Stimulated activated memory B cell treated with anti-CD40 and anti-IgM and Interleukin-4, amounts not matched to agents 10 μg/mL and 1 μg/mL and 100 μg/mL, for 72 hours (primary cell): ENCODE measurements at places on chromosomes 5 and 9.

- no peak for ATAC-seq
These were observed 57.7 kb downstream of the PDE6A start for GRCh38 chr5:149886692-149887470.

GRCh38 chr5:130624805-130625204 lies 540.3 kb downstream of the HINT1 start:
- no peak for ATAC-seq

GRCh38 chr9:2809692-2810419 lies 34.0 kb downstream of the PUM3 start:
- no peak for ATAC-seq

DNA sequence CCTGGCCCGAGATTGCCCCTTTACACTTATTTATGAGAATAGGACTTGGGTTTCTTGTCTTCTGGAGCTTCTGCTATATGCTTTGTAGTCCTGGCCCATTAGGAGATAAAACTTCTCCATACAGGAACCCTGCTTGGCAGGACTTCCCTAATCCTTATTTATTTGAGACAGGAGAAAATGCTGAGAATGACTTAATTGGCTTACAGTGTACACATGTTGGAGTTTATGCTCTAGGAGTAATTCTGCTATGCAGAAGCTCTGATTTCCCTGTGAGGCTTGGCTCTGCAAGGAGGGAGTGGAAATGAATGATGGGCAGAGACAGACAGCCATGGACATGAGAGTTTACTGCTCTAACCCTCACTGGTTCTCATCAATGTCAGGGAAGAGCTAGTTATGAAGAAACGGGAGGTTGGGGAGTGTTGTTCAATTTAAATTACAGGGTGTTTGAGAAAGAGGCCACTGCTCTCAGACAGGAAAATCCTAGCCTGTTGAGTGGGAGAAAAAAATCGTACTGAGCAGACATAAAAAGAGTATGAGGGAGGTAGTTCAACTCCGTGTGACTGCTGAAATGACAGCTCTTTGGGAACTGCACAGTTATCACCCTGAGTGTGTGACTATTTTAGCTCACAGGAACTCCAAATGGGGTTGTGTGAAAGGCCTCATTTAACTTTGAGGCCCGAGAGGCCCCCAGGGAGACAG lies 37.5 kb downstream of the ACTBL2 start:
- ATAC-seq: no peak

GRCh38 chr9:88645172-88645878 lies 110.3 kb downstream of the NXNL2 start:
- ATAC-seq: no peak

- ATAC-seq: no peak
These were observed 26.2 kb upstream of the RAB14 start for GRCh38 chr9:121227862-121228261.

DNA sequence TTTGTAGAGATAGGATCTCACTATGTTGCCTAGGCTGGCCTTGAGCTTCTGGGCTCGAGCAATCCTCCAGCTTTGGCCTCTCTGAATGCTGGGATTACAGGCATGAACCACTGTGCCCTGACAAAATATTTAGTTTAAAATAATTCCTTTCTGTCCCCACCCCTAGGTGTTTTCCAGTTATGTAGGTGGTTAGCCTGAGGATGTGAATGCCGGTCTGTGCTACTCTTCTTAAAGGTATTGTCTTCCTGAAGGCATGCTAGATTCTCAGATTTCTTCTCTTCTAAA lies 56.7 kb upstream of the BASP1 start:
- no peak for ATAC-seq

- no peak for ATAC-seq
These were observed 59.6 kb upstream of the GRAMD2B start for GRCh38 chr5:126363658-126364057.

GRCh38 chr5:38720554-38721361 lies 125.1 kb upstream of the OSMR start:
- no peak for ATAC-seq

- no peak for ATAC-seq
These were observed 719.0 kb downstream of the PTPRD start for GRCh38 chr9:9893837-9894236.

DNA sequence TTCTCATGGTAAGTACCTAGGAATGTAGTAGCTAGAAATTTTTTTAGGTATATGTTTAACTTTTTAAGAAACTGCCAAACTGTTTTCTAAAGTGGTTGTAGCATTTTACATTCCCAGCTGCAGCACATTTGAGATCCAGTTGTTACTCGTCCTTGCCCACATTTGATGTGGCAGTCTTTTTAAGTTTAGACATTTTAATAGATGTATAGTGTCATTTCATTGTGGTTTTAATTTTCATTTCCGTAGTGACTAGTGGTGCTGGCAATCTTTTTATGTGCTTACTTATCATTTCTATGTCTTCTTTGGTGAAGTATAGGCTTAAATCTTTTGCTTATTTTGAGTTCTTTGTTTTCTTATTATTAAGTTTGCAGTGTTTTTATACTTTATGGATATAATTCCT lies 171.6 kb downstream of the GAS1 start:
- no peak for ATAC-seq

DNA sequence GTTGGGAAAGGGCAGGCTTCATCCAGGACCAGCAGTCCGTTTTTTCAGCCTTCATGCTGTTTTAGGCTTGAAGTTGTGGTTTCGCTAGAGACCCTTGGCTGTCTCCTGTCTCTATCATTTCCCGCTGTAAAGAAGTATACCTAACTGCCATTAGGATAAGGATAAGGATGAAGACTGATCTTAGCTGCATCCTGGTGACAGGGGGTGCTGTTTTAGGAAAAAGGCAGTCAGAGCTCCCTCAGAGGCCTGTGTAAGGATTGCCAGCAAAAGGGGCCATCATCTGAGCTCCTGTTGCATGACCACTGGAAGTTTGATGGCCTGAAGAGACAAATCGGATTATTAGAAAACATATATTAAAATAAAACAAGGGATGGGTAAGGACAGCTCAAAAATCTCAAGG lies 64.8 kb upstream of the FGF10 start:
- no peak for ATAC-seq

- ATAC-seq: peak; percentile 40
These were observed 6.2 kb upstream of the VPS13A start for GRCh38 chr9:77170991-77171699.

DNA sequence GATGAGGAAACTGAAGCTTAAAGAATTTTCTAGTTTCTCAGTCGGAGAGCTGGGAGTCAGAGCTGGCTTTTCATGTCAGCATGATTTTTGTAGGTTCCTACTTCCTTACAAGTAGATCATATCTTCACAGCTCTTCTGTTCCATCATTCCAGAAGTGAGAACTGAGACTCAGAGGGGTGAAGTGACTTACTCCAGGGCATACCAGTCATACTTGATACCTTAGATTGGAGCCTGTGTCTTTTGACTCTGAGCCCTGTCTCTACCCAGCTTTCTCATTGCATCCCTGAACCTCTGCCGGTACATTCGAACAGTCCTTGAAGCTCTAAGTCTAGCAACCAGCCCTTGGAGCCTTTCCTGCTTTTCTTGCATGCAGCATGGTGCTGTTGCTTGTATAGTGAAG lies 53.3 kb downstream of the MCCC2 start:
- no peak for ATAC-seq

DNA sequence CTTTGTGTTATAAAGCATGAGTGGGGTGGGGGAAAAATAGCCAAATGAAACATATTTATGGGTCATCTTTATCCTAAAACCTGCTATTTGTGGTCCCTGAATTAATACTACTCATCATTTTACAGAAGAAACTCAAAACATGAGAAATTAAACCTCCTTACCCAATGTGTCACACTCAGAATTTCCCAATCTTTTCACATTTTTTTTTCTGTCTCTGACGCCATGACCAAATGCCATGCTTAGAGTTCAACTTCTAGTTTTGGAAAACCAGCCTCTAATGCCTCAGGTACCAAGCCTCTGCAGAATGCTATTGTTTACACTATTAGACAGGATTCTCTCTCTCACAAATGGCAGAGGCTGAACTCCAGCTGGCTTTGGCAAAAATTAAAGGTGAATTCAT lies 505.5 kb upstream of the WWC1 start:
- no peak for ATAC-seq

DNA sequence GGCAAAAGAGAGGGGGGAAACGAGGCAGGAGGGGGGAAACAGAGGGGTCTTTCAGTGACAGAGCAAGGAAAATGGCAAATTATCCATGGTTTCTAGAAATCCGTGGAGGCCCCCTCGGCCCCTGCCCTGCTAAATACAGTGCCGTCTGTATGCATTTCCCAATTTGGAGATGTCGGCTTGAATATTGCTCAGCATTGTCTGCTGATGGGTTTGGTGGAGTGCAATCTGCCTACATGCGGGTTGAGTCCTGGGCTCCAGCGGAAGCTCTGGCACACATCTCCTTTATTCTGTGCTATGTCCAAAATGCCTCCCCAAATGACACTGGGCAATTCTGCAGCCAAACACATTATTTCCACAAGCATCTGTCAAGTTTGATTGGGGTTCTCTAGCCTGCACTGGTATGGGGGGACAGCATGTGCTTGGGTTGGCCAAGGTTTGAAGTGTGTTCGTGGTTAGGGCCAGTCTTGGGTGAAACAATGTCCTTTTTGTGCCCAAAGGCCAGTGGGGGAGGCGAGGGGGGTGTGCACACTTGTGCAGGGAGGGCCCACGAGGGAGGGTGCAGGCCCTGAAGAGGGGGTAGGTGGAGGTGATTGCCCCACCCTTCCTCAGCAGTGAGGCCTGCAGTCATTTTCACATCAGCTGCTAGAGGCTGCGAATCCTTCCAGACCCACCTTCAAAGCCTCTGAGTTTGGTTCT lies 6.2 kb upstream of the NEUROG1 start:
- ATAC-seq: no peak

GRCh38 chr5:124796495-124796894 lies 50.1 kb upstream of the ZNF608 start:
- peak; percentile 82 for ATAC-seq

DNA sequence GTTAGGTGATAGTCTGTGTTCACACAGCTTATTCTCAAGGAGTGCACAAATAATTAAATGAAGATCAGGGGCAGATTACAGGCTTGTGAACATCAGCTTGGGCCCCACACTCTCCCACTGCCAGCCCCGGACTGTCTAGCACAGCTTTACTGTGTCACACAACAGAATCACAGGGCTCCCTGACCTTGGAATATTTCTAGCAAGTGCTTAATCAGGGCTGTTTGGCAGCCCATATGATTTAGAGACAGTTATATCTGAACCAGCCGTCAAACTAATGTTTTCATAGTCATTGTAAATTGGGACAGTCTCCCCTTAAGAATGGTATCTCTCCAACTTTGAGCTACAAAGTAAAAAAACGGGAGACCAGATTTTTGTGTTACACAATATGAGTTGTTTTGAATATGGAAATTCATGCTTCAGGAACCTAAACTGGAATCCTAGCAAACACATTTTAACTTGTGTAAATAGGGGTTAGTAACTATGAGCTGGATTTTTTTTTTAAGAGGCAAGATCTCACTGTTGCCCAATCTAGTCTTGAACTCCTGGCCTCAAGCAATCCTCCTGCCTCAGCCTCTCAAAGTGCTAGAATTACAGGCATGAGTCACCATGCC lies 517.6 kb downstream of the BNC2 start:
- ATAC-seq: no peak

- ATAC-seq: no peak
These were observed 10.9 kb upstream of the SOWAHA start for GRCh38 chr5:132802044-132802684.

- ATAC-seq: no peak
These were observed 111.2 kb upstream of the IL12B start for GRCh38 chr5:159441441-159441840.

- peak; percentile 61 for ATAC-seq
These were observed 36.7 kb upstream of the CCDC112 start for GRCh38 chr5:115333164-115333563.

DNA sequence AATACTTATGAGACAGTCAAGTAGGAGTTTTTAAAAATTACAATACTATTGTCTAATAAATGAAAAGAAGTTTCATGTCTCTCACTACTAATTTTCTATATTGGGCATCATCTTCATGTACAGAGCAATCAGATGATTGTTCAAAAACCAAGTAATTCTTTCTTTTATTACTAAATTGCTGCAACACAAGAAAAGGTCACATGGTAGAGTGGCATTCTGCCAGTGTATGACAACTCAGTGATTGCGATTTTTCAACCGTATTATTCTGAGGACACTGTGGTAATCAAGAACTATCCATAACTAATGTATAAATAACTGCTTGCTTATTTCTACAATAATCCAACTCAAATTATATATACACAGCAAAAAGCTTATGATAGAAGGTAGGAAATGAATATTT lies 96.7 kb upstream of the GRHPR start:
- ATAC-seq: no peak

DNA sequence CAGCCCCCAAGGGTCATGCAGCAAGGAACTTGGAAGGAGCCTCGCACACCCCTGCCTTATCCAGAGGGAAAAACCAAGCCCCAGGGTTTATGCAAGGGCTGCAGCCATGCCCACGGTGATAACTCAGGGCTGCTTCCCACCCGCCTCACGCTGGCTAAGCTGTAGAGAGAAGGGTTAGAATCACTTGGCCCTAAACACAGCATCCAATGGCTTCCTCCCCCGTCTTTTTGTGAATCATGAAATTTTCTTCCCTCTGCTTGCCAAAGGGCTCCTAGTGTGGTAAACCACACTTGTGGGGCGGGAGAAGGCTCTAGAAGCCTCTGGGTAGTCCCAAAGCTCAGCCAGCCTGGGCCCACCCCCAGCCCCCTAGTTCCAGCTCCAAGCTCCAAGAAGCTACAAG lies 55.9 kb upstream of the ORM1 start:
- ATAC-seq: no peak
